ENCODE measurements at places on chromosomes 2 and 18.
A peak's percentile ranks its signal among the peaks of the same experiment; 100 is the strongest.

DNA sequence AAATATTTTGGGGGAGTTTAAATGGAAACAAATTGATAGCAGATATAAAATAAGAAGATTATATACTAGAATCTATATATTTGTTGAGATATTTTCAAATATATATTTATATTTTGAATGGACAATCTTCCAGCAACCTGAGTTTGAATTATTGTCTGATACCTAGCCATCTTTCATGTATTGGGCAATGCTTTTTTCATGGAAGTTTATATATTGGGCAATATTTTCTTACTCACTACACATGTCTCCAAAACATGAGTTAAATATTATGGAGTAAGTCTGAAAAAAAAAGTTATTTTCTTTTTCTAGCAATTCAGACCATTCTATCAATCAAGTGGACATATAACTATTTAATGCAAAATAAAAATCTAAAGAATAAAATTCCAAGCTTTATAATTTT, 295.2 kb downstream of the NYAP2 start:
- no peak for DNase-seq

- no peak for DNase-seq
Observed at GRCh38 chr2:230658877-230659652, 53.6 kb upstream of the CAB39 start.

- no peak for DNase-seq
Observed at GRCh38 chr18:28040211-28040610, 136.7 kb downstream of the CDH2 start.

- no peak for DNase-seq
Observed at GRCh38 chr2:223735035-223735640, 102.2 kb downstream of the AP1S3 start.

GRCh38 chr2:209307161-209308001, 116.5 kb upstream of the MAP2 start:
- no peak for DNase-seq

DNA sequence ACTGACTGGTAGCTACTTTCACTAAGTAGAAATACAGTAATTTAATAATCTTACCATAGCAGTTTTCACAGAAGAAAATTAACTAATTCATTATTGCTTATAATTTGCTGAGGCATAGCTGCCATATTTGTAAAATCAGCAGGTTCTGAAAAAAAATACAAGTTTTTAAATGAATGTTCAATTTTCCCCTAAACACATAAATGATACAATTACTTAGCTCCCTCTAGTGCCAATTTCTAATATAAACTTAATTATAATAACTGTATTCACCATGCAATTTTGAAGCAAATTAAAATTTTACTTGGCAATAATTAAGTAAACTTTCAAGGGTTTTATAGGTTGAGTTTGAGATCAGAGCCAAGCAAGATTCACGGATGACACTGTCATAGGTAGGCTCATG, 1321.6 kb upstream of the ACVR2A start:
- DNase-seq, result no peak

DNA sequence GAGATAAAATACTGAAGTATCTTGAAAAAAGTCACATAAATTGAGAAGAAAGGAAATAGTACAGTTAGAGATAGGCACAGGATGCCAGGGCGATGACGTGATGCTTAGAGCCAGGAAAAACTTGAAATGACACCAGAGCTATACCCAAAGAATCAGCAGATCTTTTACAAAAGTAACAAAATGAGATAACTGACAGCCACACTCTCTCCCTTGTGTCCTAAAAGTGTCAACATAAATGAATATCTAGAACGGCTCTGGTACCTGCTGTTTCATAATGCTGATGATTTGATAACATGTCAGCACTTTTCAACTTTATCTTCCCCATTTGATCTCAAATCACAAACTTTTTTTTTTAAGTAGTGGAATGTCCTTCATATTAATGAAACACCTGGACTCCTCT, 45.6 kb upstream of the ZC3H15 start:
- DNase-seq, result no peak

GRCh38 chr2:19801367-19802080, 100.3 kb downstream of the TTC32 start:
- DNase-seq, result peak; percentile 66

GRCh38 chr2:15568874-15569273, 7.7 kb upstream of the NBAS start:
- DNase-seq, result no peak

- no peak for DNase-seq
Observed at GRCh38 chr2:152062125-152063091, 36.4 kb downstream of the CACNB4 start.

DNA sequence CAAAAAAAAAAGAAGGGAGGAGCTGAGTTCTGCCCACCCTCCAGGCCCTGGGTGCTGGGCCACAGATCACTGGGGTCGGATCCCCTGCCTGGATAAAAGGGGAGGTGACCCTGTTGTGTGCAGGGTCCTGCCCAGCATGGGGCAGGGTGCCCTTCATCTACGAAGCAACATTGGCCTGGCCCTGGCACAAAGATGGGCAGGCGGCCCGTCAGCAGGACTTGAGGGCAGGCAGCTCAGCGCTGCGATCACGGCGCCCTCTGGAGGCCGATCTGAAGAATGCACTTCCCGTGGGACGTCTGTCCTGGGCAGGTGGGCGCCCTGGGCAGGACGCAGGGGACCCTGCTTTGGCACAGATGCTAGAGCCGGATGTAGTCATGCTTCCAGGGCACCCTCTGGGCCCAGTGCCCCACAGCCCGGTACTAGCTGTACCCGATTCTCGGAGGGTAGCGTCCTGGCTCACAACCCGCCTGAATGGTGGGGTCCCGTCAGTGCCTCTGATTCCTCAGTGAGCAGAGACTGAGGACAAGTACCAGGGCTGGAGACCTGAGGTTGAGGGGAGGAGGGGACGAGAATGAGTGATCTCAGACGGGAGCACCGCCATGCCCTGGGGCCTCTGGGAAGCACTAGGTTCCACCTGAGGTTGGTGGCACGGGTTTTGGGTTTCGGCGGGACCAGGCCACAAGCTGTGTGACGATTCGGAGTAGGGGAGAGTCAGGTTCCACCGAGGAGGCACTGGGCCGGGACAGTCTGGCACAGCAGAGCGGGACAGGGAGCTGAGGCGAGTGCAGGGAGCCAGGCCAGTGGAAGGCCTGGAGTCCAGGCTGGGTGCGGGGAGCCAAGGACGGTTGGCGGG, 18.0 kb downstream of the ARID5A start:
- DNase-seq, result peak; percentile 70

DNA sequence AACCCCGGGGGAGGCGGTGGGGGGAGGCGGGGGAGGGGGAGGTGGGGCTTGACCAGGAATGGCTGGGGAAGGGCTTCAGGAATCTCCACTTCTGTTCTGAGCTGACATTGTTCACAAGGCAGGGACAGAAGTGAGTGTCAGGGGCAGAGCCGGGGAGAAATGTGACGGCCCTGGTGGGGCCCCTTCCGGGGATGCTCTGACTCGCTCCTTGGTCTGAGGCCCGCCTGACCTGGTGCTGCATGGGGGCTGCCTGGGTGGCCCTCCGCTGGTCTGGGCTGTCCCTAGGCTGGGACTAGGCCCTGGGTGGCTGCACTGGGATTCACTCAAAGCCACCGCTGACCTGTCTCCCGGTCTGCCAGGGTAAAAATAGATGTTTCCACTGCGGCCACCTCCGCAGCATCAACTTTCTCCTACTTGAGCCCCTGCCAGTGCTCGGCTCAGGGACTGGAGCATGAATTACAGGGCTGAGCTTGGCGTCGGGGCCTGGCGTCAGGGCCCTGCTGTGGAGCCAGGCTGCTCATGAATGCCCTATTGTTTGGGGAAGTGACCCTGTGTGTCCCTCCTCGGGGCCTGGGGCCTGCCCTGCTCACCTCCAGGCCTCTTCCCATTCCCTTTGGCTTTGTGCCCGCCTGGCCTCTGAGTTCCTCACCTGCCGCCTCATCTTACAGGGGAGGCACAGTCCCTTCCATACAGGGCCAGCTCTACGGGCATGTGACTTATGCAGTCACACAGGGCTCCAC, 247.5 kb downstream of the DYSF start:
- no peak for DNase-seq

DNA sequence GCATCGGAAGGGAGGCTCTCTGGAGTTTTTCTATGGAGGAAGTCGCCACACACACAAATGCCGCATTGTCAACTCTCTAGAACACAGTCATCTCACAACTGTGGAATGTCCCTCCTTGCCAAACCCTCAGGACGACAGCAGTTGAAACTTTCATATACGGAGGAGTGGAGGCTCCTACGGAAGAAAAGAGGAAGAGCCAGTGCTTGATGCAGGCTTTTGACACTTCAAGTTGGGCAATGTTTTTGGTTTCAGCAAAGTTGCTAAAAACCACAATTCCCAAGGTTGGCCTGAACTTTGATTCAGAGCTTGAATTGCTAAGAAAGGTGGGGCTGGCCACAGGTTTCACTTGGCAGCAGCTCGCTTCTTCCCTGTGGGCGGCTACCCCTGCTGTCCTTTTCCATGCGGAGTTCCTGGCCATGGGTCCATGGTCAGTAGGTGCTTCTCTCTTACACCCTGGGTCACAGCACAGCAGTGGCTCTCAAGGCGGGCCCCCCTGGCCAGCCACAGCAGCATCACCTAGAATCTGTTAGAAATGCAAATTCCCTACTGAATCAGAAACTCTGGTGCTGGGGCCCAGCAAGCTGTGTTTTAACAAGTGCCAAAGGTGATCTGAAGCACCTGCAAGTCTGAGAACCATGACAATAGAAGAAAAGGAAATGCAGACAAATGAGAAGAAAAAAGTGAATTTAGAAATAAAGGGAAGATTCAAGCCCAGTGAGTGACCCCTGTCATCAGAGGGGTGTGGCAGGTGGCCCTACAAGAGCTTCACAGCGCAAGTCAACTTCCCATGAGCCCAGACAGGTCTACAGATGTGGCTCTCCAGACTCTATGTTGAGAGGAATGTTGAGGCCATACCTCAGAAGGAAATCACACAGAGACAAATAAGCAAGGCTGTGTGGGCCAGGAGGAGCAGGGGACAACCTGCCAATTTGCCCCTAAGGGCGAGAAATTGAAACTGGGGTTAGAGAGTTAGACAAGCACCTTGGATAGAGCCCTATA, 856.4 kb downstream of the RNF144A start:
- DNase-seq, result no peak

DNA sequence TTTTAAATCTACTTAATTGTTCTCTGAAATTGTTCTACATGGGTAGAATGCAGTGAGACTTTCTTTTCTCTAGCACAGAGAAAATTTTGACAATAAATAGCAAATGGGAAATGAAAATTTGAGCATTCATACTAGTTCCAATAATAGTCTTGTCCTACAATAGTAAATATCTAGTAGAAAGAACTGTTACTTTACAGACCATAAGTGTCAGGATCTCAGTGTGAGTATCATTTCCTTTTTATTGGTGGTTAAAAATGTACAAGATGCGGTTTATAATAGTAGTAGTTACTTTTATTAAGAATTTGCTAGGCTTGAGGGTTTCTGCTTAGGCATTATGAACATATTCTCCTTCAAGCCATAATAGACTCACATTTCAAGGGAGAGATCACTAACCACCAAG, 43.2 kb downstream of the KCNE4 start:
- no peak for DNase-seq

DNA sequence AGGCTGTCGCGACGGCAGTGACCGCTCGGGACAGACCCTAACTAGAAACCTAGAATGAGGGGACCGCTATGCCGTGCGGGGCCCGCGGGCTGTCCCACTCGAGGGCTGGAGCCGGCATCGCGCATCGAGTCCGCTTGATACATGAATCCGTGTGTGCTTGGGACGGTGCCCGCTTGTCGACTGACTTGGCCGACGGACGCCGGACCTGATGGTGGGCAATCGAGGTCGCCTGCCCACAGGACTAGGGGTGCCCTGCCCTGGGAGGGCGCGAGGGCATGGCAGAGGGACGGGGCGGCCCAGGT, 749 bp upstream of the PTMA start:
- DNase-seq, result no peak

DNA sequence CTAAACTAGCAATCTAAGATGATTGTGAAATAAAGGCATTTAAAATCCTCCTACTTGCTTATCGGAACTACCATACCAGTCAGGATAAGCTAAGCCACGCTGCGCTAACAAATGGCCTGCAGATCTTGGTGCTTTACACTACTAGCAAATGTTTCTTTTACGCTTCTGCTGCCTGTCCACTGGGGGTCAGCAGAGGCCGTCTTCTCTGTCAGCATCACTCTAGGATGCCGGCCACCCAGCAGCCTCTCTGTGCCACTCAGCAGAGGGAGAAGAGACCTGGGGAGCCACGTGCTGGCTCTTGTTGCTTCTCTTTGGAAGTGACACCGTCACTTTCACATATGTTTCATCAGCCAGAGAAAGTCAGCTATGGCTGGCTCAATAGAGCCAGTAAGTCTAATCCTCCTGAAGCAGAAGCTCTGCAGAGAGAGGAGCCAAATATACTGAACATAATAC, 36.6 kb downstream of the COPS8 start:
- peak; percentile 81 for DNase-seq

DNA sequence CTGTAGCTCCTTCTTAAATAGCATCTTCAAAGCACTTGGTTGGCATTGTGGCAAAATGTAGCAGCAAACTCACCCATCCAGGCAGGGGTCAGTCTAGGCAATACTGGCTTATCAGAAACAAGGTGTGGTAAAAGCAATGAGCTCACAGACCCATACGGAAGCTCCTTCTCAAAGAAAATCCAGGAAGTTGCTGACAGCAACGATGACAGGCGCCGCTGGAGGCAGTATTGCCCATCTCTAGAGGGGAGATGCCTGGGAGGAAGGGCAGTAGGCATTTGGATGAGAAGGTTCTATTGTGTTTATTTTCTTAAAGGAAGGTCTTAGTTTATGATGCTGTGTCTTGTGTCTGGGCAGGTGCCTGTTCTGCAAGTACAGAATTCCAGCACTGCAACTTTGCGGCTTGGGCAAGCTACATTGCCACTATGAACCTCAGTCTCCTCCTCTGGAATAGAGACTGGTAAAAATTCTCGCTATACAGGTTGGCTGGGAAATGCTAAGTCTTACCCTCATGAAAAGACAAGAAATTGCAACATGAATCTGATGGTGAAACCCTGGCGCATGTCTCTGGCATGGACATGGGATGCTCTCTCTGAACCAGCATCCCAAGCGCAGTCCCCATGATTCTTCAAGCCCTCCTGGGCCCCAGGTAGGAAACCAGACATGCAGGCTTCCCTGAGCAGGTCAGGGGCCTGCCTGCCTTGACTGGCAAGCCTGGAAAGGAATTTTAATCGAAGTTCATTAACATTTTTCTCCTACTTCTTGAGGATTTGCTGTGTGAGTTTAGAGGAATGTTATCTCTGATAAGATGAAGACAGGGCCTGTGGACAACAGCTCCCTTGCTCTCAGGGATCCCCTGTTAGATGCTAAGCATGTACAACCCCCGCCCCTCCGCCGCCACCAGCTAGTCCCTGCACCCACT, 156.0 kb downstream of the TFCP2L1 start:
- peak; percentile 73 for DNase-seq

DNA sequence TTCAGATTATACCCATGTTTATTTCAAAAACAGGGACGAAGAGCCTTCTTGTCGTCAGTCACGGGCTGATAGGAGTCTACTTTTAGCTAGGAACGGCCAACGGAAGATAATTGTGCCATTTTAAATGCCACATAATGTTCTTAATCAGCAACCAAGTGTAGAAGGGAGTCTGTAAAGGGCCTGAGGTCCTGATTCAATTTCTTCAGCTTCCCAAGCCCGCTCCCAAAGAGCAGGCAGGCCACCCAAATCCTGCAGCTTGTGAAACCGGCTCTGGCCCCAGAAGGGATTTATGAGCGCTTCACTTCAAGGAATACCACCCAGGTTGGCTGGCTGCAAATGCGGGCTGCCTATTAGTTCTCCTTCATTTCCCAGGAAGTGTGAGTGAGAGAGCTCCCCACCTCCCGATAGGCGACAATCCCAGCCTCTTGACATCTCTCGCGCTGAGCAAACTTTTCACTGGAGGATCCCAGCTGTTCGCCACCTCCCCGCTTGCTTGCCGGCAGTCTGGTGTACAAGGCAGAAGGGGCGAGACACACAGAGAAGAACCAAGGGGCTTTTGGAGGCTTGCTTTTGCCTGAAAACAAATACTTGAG, 272.9 kb downstream of the CDH20 start:
- DNase-seq, result peak; percentile 87
